ENCODE measurements at places on chromosomes 5 and 9. TPM values are rescaled to one million over a fixed set of nuclear protein-coding genes. Genes with fewer than 3 reads are reported as not detected.

The KCTD16 gene
- total RNA-seq = 0.05 TPM

The TNIP1 gene
- total RNA-seq = 137 TPM

The CDH12 gene
- total RNA-seq = not detected

The SMC2 gene
- total RNA-seq = 20.8 TPM

The CDX1 gene
- total RNA-seq = not detected

The NEURL1B gene
- 2.8 TPM for total RNA-seq

The TMOD1 gene
- 3.0 TPM for total RNA-seq

The RECK gene
- 6.7 TPM for total RNA-seq

The SPINK5 gene
- not detected for total RNA-seq

The ANKRD18B gene
- total RNA-seq = 5.0 TPM

The C1QTNF3 gene
- total RNA-seq = 0.23 TPM

The TMC1 gene
- total RNA-seq = 0.05 TPM

The KCNN2 gene
- total RNA-seq = 0.15 TPM

The PDLIM4 gene
- total RNA-seq = not detected

The FGD3 gene
- total RNA-seq = 0.23 TPM

The TEX53 gene
- total RNA-seq = not detected

The ATP10B gene
- total RNA-seq = not detected

The CDH10 gene
- 0.16 TPM for total RNA-seq

The ENHO gene
- total RNA-seq = 2.7 TPM

The PKD2L2 gene
- total RNA-seq = not detected

The STK32A gene
- 0.33 TPM for total RNA-seq

The CDH6 gene
- total RNA-seq = 0.10 TPM

The RANBP3L gene
- total RNA-seq = not detected

The TAF1L gene
- total RNA-seq = not detected

The AQP7 gene
- 0.31 TPM for total RNA-seq

The CMBL gene
- 22.2 TPM for total RNA-seq

The SLC24A2 gene
- total RNA-seq = not detected

The PPP1R2B gene
- 0.13 TPM for total RNA-seq

The IL5 gene
- not detected for total RNA-seq

The PCDHB14 gene
- total RNA-seq = 0.06 TPM

The FOXD4L4 gene
- not detected for total RNA-seq

The GABRA6 gene
- not detected for total RNA-seq

The PIK3R1 gene
- 9.6 TPM for total RNA-seq

The ANAPC2 gene
- 31.9 TPM for total RNA-seq

The PGM5 gene
- total RNA-seq = not detected

The SPATA31D4 gene
- not detected for total RNA-seq

The TMEM215 gene
- total RNA-seq = not detected

The ZBTB26 gene
- total RNA-seq = 1.9 TPM

The BARHL1 gene
- total RNA-seq = not detected

The RXRA gene
- 42.7 TPM for total RNA-seq

The IL6ST gene
- total RNA-seq = 36.9 TPM

The CCL27 gene
- total RNA-seq = not detected

The NOXA1 gene
- total RNA-seq = 1.4 TPM

The CLIC3 gene
- 2.4 TPM for total RNA-seq

The ANKRD18A gene
- 12.4 TPM for total RNA-seq

The DPM2 gene
- 50.0 TPM for total RNA-seq

The PFN3 gene
- not detected for total RNA-seq

The PTGDS gene
- total RNA-seq = not detected

The MYMK gene
- not detected for total RNA-seq

The PRDM9 gene
- not detected for total RNA-seq

The TEX48 gene
- total RNA-seq = not detected

The ADRB2 gene
- total RNA-seq = 0.61 TPM

The PCDHB10 gene
- total RNA-seq = 0.05 TPM

The AGXT2 gene
- not detected for total RNA-seq

The RASEF gene
- 11.3 TPM for total RNA-seq

The IL3 gene
- total RNA-seq = not detected

Measured in A549 treated with DMSO at 1 μM for 4 hours (cell line).